Stomach (tissue), 19 donors: ENCODE measurements at places on chromosomes 6 and 20.

- no peak for DNase-seq
Measured at GRCh38 chr6:32382757-32383420, 11.2 kb upstream of the TSBP1 start.

GRCh38 chr20:15831201-15831600, 742.0 kb downstream of the KIF16B start:
- no peak for DNase-seq

DNA sequence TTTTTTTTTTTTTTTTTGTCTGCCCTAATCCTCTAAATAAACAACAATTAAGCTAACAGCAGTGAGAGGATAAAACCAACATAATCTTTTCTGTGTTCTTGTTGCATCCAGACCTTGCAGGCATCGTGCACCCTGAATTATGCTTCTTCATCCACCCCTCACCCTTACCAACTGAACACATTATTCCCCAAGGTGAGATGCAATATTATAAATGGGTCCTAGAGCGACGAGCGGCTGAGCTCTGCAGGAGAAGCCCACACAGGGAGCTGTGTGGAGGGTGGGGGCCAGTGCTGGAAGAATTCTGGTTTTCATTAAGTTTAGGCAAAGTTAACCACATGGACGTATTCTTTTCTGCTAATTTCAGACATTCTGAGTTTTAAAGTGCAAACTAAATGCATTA, 32.2 kb upstream of the NXT1 start:
- no peak for DNase-seq

- DNase-seq, result no peak
Measured at GRCh38 chr20:57257701-57258453, 8.6 kb downstream of the BMP7 start.

- DNase-seq, result no peak
Measured at GRCh38 chr20:20333866-20334265, 34.0 kb upstream of the INSM1 start.

- DNase-seq, result no peak
Measured at GRCh38 chr6:165798991-165799390, 135.9 kb upstream of the PDE10A start.

DNA sequence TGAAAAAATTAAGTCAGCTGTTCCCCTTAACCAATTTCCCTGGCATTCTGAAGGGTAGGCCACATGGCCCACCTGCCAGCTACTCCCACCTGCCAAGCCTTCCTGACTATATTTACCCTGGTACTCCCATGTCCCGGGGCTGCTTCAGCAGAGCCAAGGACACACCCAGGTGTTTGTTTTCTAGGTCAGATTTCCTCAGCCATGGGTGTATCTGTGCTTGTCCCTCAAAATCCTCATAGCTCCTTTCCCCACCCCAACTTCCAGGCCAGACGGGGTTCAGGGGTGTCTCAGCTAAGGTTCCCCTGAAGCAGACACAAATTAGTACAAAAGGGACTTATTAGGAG, 139.4 kb upstream of the CDYL start:
- DNase-seq, result no peak

- peak; percentile 76 for DNase-seq
Measured at GRCh38 chr6:106609699-106610098, 19.6 kb downstream of the RTN4IP1 start.
